Stimulated activated CD8-positive, alpha-beta memory T cell treated with anti-CD3 and anti-CD28 coated beads, Interleukin-15, amount 100 ng/mL, for 48 hours (primary cell): ENCODE measurements at places on chromosomes 11 and 22.

GRCh38 chr22:40210818-40211217 lies 33.1 kb downstream of the TNRC6B start:
- no peak for DNase-seq

DNA sequence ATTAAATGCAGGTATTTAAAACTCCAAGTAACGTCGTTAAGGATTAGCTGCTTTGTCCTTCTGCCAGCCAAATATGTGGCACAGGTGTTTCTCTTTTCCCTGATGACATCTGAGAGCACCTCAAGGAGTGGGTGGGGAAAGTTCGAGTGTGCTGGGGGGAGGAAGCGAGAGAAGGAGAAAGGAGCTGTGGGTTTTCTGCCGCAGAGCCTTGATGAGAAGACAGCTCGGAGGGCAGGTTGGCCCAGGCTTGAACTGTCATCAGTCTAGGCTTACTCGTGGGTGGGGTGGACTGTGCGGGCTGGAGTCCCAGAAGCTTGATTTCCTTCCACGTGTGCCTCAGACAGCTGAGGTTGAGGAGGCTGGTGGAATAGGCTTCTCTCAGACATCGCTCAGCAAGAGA lies 15.2 kb upstream of the SORL1-AS1 start:
- DNase-seq, result peak; percentile 75

- no peak for DNase-seq
Observed at GRCh38 chr22:39990686-39991085, 4.1 kb upstream of the FAM83F start.

GRCh38 chr22:42384506-42384905 lies 47.7 kb downstream of the NFAM1 start:
- no peak for DNase-seq

DNA sequence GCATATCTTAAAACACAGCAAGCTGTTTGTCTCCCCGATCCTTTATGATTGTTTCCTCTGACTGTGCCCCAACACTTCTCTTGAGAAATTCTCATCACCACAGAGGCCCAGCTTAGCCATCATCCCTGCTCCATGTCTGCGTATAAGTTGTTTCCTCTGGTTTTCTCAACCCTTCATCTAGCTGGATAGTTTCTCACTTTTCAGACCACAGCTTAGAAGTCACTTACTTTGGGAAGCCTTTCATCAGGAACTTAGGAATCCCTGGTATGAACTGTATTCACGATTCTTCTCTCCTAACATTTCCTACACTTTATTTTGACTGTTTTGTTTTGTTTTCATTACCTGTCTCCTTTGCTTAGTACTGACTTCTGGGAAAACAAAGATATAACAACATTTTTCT lies 295.2 kb downstream of the GUCY1A2 start:
- DNase-seq, result no peak

DNA sequence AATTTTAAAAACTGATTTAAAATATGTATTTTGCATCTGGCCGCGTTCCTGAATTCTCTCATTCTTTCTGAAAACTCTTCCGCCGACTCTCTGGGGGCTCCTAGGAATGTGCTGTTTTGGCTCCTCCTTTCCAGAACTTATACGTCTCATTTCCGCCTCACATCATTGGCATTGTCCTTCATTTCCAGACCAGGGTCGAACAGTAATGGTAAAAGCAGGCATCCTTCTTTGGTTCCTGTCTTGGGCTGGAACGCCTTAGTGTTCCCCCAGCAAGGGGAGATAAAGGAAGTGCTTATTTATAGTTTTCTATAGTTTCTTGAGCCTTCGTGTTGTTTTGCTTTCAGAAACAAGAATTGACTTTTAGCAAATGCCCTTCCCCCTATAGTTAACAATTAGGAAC lies 10.9 kb upstream of the TNNT3 start:
- no peak for DNase-seq

DNA sequence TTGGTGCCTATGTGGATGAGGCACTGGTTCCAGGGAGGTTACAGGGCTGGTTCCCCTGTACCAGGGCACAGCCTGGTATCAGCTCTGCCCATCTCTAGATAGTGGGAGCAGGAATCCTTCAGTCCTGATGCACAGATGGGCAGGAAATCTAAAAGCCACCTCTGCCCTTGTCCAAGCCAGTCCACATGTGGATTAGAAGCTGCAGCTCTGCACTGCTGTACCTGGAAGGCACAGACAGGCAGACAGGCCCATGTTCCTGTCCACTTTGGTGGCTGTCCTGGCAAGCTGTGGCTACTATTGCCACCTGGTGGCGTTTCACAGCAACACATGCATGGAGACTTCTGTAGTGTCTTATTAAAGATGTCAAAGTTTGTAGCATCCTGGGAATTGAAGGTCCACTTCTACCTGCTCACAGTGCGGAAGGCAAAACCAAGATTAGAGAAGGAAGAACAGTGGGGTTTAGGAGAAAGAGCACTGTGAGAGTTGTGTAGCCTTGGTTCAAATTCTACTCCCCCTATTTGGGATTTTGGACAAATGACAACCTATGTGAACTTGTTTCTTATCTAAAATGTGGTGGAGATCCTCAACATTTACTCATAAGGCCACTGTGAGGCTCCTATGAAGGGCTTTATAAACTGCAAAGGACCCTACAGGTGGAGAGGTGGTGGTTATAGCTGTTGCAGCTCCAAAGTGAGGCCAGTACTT lies 30.1 kb downstream of the NAV2 start:
- peak; percentile 22 for DNase-seq

DNA sequence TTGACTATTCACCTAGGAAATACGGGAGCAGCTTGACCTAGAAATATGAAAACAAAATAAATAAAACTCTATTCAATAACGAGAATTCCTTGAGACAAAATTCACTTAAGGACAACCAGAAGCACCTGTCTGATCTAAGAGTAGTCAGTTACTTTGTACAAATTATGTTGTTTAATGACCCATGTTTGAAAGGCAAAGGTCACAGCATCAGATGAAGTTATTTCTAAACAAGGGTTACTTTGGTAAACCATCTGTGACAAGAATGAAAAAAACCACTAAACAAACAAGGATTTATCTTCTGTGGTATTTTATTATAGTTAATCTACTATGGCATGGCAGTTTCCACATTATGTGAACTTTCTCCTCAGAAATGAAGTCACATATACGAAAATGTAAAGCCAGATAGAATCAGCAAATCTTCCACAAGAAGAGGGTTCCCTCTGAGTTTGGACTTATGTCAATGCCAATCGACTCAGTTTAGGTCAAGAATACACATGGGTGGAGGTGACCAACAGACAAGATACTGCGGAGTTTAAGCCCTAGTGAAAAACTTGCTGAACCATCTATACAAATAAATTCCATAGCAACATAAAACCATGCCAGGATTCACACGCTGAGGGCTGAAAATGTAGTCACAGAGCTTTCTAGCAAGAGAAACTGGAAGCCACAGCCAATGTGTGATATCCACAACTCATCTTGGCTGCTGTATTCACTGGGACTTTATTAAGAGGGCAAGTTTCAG lies 53.4 kb downstream of the NCAPD3 start:
- DNase-seq, result no peak

GRCh38 chr11:120335556-120335907 lies 681 bp upstream of the ARHGEF12 start:
- DNase-seq, result no peak

DNA sequence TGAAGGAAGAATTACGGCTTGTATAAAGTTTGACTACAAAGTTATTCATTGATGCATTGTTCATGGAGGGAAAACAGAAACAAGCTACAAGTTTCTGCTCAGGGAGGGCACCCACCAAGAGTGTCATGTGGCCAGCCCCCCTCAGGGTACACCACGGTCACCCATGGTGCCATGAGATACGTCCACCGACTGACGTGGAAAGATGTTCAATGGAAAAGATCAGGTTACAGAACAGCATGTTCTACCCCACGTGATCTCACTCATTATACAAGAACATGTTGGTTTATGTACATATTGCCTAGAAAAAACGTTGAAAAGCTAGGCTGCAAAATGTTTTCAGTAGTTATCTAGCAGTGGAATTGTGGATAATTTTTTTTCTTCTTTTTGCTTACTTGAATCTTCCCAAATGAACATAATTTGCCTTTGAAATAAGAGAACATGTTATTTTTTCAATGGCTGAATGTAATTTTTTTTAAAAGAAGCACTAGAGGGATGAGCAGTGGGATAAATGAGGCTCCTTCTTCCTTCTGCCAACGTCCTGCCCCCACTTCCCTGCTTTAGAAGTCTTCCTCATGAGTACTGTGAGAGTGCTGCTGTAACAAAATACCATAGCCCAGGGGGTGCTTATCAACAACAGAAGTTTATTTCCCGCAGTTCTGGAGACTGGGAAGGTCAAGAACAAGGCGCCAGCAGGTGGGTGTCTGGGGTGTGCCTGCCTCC lies 22.5 kb downstream of the RCN1 start:
- no peak for DNase-seq

DNA sequence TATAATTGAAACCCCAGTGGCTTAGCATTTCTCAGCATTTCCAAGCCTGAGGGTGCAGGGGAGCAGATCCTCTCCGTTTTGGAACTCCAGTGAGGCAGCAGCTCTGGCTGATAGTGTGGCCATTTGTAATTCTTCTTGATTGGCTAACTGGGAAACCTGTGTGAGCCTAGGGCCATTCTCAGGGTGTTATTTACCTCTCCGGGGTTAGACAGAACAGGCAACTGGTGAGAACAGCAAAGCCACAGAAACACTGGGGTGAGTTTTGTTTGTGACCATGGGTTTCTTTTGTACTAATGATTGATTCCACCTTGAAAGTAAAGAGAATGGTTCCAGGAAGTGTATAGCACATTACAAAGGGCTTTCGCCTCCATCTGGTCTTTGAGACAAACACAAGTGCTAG lies 2.4 kb upstream of the OR4X2 start:
- no peak for DNase-seq

GRCh38 chr11:20158597-20159257 lies 1.5 kb downstream of the DBX1 start:
- DNase-seq, result no peak

DNA sequence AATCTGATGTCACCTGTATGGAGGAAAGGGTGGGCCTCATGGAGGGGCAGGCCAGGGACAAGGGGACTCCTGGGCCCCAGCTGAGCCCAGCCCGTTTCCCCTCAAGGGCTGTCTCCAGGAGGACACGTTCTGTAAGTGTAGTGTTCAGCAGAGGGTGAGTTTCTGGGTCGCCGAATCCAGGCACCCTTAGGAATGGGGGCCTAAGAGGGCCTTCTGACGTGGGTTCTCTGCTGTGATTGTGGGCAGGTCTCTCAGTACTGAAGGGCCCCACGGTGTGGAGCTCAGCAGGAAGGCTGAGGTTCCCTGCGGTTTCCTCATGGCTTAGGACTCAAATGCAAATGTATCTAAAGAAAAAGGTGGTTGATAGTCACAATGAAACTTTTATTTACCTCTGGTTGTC lies 6.5 kb downstream of the PTDSS2 start:
- peak; percentile 39 for DNase-seq

DNA sequence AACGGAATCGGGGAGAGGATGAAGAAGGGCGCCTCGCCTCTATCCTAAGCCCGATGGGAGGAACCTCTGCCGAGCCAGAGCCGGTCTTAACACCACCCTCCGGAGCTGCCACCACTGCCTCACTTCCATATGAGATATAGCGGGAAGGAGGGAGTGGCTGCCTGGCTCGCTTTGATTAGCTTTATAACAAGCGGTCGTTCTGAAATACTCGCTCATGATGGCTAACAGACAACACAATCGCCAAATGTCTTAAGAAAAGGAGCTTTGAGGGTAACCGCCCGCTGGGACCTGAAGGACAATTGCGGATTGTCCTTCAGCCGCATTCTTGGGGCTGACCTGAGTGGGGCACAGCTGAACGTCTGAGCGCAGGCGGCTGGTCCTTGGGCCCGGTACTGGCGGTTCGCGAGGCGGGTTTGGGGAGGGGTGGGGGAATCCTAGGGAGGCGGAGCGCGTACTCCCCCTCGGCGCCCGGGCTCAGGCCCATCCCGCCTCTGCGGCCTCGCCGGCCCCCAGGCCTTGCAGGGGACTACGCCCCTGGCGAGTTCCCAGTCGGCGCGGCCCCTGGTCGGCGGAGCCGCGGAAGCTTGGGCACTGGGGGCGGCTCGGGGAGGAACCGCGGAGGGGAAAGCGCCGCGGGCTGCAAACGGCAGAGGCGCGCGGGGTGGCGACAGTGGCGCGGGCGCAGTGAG lies at the start of gene PLAAT5:
PLAAT5 (minus strand) TSS at position 617 of the 689 bp plus-strand sequence; CDS start at position 484, 133 bp downstream.
- no peak for DNase-seq

DNA sequence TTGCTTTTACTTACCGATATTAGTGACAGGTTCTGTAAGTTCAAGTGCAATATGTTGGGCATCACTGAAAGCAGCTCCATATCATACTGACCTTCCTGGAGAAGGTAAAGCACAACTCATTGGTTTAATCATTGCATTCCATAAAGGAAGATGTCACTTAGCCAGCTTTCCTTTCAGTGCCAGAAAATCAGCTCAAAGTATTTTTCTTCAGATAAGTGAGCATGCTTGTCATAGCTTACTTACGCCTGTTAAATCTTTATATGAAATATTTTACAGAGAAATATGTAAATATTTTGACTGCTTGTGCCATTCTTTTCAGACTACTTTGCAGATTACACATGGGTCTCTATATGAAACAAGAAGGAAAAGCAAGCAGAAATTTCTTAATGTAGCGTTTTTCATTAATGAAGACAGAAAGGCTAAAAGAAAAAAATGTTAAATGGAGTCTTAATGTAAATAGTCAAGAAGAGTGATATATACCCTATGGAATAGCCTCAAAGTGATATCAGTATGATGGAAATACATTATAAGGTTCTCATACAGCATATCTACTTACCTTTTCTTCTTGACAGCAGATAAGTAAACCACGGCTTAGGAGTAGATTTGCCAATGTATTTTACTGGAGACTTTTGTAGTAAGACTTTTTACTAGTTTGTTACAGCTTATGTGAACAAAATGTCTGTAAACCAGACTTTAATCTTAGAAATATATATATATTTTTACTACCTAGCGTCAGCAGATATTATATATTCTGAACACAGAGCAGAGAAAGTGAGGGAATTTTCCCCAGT lies 649.7 kb downstream of the METTL15 start:
- DNase-seq, result no peak

- no peak for DNase-seq
Observed at GRCh38 chr11:85685820-85686459, at the start of gene CCDC89. CCDC89 (minus strand) TSS chr11:85686195; CDS start chr11:85686130, 65 bp downstream.

GRCh38 chr22:43643387-43643786 lies 168.7 kb downstream of the EFCAB6 start:
- DNase-seq, result no peak

GRCh38 chr11:65787649-65788622 lies 1.1 kb downstream of the OVOL1 start:
- no peak for DNase-seq

DNA sequence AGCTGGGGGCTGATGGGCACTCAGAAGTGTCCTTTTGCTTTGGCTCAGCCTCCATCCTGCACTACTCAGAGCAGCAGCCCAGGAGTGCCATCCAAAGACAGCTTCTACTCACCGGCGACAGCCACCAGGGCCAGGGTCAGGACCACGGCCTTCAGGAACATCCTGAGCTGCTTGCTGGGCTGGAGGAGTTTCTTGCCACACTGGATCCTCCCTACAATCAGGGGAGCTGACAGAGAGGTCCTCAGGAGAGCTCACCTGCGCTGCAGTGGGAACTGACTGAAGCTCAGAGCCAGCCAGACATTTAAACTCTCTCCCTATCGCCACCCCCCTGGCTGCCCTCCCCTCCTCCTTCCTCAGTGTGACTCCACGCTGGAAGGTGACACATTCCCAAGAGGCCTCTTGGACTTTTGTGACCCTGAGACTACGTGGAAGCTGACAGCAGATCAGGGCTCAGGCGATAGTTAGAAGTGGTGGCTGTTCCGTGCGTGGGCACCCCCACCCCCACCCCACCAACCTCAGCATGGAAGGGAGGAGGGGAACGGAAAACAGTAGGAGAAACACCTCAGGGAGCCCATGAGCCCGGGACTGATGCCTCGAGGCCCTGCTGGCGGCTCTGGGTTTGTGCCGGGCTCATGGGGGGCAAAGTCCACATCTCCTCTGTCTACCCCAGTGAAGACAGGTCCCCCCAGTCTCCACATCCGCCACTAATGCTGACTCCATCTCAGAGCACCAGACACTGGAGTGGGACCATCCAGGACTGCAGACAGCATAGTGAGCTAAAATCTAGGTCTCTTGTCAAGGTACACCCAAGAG lies at the start of gene APOA4:
APOA4 (minus strand) TSS at position 274 of the 813 bp plus-strand sequence; CDS start at position 161, 113 bp downstream.
- no peak for DNase-seq
